Cardiac muscle cell (in vitro differentiated cells and primary cell): ENCODE measurements at places on chromosomes 7 and 10.

DNA sequence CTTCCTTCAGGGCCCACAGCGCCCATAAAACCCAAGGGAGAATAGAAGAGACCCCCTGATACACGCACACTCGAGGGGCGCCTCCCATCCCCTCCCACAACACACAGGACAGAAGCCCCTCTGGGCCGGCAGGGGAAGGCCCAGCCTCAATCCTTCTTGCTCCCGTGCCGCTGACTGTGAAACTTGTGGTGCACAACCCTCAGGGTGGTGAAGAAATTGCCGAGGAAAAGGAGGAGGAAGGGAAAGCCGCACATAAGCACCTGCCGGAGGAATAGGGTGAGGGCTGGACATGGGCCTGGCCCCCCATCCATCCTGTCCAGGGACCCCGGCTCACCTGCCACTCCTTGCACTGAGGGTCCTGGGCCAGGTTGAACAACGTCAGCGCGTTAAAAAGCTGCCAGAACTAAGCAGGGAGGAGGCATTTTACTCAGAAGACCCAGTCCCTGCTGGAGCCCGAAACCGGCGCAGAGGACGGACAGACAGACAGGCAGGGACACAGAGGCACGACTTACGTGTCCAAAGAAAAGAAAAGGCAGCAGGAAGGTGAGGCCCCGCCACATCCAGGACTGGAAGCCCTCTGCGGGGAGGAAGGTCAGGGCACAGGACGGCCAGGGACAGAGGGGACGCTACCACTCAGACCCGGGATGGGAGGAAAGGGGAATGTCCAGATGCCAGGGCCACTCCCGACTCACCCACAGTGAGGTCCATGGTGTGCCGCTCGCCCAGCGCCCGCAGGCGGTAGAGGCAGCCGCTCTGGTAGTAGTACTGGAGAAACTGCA is 7.2 kb downstream of the TMEM120A start:
- DNase-seq, result no peak

DNA sequence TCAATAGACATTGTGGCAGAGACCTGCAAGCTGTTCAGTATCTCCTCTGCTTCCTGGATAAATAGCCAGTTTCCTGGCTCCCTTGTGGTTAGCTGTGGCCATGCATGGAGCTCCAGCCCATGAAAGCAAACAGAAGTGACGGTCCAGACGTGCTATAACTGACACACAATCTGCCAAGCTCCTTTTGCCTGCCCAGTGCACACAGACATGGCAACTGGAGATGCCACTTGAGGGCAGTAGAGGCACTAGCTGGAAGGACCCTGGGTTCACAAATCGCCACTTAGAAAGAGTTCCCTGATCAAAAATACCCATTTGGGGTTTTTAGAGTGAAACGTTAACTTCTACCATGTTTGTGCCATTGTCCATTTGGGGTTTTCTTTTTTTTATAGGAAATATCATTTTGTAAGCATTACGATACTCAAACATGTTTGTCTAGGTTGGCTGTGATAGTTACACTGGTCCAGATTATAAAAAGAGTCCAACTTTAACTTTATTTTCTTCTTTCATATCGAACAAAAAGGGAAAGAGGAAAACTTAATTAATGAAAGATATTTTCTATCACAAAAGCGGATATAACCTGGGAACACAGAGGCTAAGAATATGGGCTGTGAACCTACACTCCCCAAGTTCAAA is 31.3 kb downstream of the KIN start:
- DNase-seq, result peak; percentile 48

- no peak for DNase-seq
Measured at GRCh38 chr10:101595591-101596433, 7.7 kb downstream of the DPCD start.

GRCh38 chr10:47206449-47207280 is 93.3 kb upstream of the GDF10 start:
- peak; percentile 18 for DNase-seq

DNA sequence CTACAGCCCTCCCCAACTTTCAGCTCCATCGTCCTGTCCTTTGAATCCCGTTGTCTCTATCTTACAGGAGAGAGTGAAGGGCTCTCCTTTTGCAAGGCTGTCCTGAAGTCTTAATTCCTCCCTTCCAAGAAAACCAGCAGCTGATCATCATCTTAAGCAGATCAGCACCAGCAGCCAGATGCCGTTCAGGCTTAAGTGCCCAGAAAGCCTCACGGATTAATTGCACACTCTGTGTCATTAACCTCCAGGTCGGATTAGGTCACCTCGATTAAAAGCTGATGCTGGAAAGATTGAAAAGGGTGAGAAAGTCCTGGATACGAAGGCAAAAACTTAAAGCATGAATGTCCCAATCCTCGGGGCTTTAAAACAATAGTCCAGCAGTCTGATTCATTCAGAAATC is 24.8 kb upstream of the ADARB2 start:
- DNase-seq, result no peak

- no peak for DNase-seq
Measured at GRCh38 chr7:148587076-148587475, 3.5 kb upstream of the C7orf33 start.

DNA sequence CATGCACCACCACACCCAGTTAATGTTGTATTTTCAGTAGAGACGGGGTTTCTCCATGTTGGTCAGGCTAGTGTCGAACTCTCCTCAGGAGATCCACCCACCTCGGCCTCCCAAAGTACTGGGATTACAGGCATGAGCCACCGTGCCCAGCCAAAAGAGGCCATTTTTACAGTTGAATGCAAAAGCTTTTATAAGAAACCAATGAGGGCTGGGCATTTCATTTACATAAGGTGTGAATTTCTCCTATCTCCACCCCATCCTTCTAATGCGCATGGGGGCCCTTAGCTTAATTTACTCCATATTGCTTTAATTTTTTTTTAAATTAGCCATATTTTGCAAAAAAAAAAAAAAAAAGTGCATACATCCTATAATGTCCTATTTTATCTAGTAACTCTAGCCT is 25.1 kb upstream of the EIF4H start:
- no peak for DNase-seq

DNA sequence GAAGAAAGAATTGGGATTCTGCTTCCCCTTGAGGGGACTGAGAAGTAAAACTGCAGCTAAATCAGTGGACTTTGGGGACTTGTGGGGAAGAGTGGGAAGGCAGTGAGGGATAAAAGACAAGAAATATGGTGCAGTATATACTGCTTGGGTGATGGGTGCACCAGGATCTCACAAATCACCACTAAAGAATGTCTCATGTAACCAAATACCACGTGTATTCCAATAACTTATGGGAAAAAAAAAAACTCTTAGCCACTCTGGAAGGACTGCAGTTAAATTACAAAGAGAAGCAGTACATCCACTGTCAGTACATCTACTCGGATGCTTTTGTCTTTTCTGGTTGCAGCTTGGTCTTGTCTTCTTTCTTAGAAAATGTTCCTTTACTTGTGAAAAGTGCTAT is 27.4 kb upstream of the GOT1 start:
- DNase-seq, result no peak

- peak; percentile 76 for DNase-seq
Measured at GRCh38 chr7:151315038-151315655, 26.5 kb upstream of the NUB1 start.

GRCh38 chr7:117036836-117037235 is 83.5 kb downstream of the ST7 start:
- DNase-seq, result no peak

GRCh38 chr10:69814251-69814650 is 12.5 kb downstream of the COL13A1 start:
- DNase-seq, result no peak

- no peak for DNase-seq
Measured at GRCh38 chr7:3214090-3214413, 87.0 kb upstream of the SDK1 start.

- peak; percentile 3 for DNase-seq
Measured at GRCh38 chr10:23917251-23917840, 291.6 kb upstream of the KIAA1217 start.

GRCh38 chr7:69217516-69218350 is 380.5 kb upstream of the AUTS2 start:
- DNase-seq, result no peak

DNA sequence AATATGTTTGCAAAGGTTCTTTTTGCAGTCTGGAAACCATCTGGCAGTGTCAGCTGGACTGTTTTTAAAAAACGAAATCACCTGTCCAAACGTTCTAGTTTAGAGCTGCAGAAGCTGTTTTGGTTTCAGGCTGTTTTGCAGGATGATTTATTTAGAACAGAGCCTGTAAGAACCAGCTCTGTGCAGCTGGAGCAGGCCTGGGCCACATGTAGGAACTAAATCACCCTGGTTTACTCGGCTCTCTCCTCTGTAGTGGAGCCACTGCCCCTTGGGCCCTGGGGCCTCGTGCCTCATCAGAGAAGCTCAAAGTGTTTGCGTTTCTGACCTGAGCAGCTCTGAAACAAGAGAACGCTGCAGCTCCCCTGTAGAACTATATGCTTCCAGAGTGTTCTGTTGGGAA is 142.5 kb downstream of the ACTR3B start:
- DNase-seq, result no peak

DNA sequence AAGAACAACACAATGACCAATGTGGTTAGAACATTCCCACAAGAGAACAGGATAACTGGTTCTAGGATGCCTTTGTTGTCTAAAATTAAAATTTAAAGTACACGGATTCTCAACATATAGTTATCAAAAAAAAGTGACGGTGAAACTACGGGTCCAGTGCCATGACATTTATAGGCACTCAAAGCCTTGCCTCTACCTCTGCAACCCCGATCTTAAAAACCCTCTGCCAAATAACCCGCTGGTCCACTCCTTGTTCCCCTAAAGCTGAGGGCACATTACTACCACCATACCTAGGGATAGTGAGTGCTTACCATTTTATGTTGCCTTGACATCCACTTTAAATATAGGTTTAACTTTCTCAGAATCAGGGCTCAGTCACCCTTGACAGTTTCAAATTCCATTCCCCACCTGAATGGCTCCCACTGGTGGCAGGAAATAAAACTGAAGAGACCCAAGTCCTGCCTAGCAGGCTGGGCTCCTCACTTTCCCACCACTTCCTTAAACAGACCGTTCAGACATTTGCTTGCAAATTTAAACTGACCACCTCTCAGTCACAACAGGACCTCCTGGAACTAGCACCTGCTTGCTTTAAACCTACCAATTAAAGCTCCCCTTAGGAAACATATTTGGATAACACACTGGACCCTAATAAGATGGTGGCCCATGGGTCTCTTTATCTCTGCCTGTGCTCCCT is 169.9 kb upstream of the ASAH2 start:
- DNase-seq, result peak; percentile 41

DNA sequence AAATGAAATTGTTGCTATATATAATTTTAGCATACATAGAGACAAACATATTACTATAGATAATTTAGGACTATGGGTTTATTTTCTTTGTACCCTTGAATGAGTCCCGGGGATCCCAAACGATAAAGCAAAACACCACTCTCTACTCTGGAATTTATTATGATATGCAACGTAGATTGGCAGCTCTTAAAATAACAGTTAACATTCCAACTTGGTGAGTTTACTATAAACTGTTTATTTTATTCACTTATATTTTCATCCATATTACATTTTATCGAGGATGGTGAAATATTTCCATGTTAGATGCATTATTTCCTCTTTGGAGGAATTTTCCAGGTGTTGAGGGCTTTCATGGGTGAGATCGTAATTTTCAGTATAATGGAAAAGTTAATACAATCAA is 138.7 kb upstream of the DGKB start:
- no peak for DNase-seq

DNA sequence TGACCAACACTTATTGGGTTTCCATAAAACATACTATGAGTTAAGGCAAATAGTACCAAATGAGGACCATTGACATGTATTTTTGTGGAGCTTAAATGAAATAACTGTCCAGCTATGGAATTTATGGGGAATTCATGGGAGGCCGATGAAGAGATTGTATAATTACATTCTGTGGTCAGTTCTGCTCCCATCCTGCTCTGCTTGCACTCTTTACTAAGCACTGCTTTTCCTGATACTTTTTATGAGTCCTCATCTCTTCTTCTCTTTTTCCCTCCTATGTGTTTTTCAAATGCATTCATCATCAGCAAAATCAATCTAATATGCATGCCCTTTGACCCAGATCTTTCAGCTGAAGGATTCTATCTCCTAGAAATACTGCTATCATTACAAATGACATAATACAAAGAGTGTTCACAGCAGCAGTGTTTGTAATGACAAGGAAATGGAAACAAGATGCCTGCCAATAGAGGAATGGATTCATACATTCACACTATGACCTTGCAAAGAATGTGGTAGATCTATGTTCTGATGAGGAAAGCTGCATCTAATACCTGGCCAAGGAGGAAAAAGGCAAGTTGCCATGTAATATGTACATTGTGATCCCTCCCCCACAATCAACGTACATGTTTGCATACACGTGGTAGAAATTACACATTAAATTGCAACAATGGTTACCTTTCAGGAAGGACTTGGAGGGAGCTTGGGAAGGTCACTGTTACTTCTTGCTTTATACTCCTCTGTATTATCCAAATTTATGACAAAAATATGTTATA is 73.9 kb downstream of the PCGF5 start:
- DNase-seq, result no peak

DNA sequence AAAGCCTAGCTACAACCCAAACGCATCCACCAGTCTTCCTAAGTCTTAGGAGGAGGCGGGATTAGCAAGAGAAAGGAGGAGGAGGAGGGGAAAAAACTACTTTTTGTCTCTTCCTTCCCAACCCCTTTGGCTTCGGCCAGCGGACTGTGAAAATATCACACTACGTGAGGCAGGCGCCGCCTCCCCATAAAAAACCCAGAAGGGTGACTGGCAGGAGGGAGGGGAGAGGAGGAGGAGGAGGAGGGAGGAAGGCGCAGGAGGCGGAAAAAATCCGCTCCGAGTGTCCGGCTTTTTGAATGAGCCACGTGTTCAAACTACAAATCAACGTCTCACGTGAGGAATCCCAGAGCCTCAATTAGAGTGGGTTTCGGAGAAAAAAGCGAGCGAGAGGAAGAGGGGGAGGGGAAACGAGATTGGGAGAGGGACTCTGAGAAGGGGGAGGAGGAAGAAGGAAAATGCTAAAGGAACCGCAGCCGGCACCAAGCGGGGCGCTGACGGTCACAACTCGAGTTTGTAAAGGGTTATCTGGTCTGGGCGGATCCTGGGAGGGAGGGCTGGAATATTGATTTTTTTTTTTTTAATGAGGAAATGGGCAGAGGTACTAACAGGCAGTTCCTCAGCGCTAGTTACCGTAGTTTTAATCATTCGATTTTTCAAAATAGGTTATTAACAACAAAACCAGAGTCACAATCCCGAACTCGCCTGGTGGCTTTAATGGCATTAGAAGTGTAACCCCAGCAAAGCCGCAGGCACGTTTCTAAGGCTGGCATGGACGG is at the start of gene IGF2BP3:
Gene IGF2BP3, minus strand, starts transcription at position 162 of the 776 bp plus-strand sequence. CDS start 381 bp downstream, outside the sequence.
- DNase-seq, result peak; percentile 99

- no peak for DNase-seq
Measured at GRCh38 chr10:97255512-97256293, 36.7 kb downstream of the ARHGAP19 start.

GRCh38 chr7:54921116-54921515 is 97.7 kb upstream of the EGFR start:
- DNase-seq, result no peak

DNA sequence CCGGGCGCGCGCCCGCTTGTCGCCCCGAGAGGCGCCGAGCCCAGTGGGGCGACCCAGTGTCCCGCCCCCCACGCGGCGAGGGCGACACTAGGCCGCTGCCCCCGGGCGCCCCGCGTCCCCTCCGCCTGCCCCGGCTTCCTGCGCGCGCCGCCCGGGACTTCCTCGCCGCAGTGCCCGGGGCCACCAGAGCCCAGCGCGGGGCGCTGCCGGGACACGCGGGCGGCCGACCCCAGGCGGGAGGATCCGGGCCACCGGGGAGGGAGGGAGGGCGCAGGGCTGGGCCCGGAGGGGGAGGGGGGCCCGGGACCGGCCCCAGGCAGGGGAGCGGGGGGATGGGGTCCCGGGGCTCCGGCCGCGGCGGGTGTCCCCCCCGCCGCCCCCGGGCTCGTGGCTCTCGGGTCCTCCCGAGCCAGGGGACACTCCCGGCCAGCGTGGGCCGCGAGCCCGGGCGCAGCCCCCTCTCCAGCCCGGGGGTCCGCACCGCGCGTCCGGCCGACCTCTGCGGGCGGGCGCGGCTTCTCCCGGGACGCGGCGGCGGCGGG is 435 bp upstream of the PWWP2B start:
- peak; percentile 56 for DNase-seq
